ENCODE measurements at places on chromosomes 1 and 21.

DNA sequence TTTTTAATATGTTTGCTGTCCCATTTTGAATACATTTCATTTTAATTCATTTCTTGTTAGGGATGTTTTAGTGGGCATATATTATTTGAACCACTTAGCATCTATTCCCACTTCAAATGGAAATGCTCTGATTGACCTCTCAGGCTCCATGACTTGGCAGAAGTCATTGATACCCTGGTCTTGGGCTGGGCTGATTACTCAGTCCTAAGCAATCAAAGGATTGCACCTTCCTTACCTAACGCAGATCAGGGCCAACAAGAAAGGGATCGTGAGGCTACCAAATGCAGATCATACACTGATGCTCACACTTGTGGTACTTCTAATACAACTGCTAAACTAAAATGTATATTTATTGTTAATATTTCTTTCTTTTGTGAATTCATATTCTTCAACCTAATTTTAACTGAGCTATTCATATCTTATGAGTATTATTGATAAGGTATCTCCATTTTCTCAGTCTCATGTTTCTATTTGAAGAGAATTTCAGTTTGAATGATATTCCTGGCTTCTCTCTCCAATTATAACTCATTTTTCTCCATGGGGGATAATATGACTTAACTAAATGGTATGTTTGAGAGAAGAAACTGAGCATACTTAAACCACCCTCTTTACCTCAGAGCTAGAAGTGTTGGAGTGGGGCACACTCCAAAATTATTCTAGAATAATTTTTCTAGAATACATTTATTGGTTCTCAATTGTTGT is 615.5 kb upstream of the ADAMTS5 start:
- DNase-seq = no peak

DNA sequence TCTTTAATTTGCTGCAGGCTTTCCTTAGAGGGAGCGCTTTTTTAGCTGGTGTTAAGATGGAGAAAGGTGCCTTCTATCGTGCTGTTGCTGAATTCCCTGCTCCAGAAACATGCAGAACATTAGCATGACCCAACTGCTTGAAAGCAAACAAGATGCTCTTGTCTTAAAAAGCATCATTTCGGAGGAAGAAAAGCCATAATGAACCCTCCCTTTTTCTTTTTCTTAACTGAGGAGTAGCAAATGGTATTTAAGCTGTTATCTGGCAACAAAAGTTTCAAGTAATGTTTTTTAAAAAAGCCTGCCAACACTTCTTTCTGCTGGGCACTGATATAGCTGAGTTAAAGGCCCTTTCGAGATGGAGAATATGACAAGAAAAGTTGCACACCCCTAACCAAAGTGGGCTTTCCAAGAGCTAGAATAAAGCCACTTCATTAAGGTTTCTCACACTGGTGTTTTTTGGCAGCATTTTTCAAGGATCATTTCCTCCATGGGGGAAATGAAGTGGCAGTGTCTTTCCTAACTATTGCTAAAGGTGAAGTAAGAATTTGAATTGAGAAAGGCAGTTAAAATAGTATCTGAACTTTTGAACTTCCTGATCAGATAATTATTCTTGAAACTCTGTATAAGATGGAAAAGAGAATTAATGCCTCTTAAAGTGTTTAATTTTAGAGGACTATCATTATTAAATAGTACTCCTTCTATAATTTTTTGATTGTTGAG is 38.8 kb downstream of the ST6GALNAC5 start:
- DNase-seq = no peak

- no peak for DNase-seq
These were observed 2.0 kb downstream of the PYCR2 start for GRCh38 chr1:225921734-225922709.

DNA sequence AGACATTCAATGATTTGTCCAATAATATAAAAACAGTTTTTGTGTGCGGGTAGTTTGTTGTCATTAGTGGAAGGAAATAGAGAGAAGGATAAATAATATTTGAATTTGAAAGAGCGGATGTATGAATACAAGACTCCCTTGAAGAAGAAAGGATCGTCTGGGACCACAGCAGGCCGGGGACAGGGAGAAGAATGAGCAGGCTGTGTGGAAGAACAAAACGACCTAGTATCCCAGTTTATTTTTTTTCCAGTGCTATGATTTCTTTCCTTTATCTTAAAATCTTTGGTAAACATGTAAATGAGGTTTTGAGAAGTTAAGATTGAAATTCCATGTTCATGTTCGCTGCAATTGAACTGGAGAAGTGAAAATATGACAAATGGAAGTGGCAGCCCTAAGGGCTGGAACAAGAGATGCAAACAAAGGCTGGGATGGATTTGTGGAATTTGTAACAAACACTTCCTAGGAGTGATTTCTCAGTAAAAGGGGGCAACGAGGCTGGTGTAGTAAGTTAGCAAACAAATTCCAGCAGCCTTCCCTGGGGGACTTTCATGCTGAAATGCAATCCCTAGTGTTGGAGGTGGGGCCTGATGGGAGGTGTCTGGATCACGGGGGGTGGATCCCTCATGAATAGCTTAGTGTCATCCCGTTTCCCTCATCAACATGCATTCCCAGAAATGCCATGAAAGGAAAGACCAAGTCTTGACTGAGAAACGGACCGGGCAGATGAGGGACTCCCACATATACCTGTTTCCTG is 10.2 kb upstream of the IFI16 start:
- peak; percentile 73 for DNase-seq

GRCh38 chr1:27719286-27720251 is 6.2 kb upstream of the FAM76A start:
- DNase-seq = no peak

DNA sequence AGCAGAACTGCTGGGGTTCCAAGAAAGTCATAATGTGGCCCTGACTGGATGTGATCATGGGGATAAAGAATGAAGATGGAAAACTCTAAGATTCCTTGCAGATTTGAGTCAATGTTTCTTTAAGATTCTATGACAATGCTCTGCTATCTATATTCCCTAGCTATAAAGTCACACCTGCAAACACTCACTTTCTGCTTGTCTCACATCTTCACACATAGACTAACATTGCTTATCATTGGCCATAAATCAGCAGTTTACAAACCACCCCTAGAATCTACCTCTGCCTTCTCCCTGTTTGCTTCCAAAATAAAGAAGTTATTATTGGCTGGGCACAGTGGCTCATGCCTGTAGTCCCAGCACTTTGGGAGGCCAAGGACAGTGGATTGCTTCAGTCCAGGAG is 33.1 kb upstream of the NPL start:
- no peak for DNase-seq

DNA sequence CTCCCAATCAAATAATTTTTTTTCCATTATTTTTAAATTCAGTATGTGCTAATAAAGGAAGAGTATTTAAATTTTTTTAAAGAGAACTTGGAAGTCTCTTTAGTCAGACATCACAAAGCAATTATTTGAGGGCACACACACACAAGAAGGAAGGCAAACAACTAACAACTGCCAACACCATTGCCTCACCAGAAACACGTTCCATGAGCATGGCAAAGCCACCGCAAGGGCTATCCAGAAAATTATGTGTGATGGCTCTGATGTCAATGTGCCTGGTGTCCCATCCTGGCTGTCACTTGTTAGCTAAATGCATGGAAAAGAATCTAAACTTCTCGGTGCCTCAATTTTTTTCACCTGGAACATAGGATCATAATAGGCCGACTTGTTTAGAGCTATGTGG is 262.9 kb downstream of the SEC16B start:
- DNase-seq = no peak

DNA sequence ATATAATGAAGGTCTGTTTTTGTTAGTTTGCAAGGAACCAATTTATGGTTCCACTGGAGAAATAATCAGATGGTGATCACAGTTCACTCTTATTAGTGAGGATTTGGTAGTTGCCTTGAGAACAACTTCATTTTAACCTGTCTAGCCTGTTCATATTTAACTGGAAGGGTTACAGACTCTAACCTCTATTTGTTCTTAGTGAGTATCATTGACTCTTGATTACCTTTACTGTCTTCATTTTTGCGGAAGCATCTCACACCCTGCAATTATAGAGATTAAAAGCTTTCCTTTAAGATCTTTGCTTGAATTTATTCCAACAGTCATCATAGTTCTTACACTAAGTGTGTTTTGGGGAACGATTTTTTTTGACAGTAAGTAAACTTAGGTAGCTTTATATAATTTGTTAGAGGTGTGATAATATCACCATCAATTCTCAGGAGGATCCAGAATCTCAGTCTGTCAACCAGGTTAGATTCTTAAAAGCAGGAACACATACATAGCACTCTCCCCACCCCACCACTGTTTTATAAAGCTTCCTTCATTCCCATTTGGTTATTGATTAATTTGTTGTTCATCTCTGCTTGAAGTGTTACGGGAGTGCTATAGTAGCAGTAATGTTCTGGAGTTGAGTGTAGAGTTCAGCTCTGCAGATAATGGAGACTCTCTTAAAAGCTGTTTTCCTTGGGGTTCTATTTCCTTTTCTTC is 30.1 kb downstream of the B3GALT2 start:
- DNase-seq = no peak

- no peak for DNase-seq
These were observed 2.3 kb downstream of the PAX7 start for GRCh38 chr1:18632783-18633421.

GRCh38 chr21:35095859-35096291 is 46.8 kb upstream of the RUNX1 start:
- no peak for DNase-seq

DNA sequence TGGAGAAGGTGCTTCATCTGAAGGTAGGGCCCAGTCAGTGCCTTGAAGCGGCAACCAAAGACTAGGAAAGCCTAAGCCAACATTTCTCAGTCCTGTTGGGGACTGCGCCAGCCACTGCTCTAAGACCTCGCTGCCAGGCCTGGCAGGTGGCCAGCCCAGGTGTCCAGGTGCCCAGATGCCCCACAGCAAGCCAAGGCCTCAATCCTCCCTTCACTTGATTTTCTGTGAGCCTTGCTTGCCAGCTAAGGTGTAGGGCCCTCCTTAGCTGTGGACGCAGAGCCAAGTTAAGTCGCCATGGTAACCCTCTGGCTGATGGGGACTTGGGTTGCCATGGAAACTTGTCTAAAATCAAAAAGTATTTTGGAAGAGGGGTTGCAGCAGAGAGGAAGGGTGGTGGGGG is 135.0 kb downstream of the NAV1 start:
- no peak for DNase-seq

DNA sequence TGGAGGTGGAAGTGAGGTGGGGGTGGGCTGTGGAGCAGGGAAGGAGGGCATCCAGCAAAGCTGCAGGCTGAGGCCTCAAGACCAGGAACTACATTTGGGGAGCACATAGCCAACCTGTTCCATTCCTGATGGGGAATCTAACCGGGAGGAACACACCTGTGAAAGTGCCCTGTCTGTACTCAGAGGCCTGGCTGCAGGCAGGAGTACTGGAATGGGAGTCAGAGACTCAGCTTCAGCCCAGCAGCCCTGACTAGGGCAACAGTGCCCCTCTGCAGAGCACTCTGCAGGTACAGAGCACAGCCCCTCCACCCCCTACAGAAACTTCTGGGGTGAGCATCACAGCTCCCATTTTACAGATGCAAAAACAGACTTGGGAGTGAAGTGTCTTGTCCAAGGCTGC is 126.4 kb downstream of the DMRTB1 start:
- no peak for DNase-seq

GRCh38 chr1:13762642-13763041 is 62.7 kb downstream of the PRDM2 start:
- DNase-seq = no peak

DNA sequence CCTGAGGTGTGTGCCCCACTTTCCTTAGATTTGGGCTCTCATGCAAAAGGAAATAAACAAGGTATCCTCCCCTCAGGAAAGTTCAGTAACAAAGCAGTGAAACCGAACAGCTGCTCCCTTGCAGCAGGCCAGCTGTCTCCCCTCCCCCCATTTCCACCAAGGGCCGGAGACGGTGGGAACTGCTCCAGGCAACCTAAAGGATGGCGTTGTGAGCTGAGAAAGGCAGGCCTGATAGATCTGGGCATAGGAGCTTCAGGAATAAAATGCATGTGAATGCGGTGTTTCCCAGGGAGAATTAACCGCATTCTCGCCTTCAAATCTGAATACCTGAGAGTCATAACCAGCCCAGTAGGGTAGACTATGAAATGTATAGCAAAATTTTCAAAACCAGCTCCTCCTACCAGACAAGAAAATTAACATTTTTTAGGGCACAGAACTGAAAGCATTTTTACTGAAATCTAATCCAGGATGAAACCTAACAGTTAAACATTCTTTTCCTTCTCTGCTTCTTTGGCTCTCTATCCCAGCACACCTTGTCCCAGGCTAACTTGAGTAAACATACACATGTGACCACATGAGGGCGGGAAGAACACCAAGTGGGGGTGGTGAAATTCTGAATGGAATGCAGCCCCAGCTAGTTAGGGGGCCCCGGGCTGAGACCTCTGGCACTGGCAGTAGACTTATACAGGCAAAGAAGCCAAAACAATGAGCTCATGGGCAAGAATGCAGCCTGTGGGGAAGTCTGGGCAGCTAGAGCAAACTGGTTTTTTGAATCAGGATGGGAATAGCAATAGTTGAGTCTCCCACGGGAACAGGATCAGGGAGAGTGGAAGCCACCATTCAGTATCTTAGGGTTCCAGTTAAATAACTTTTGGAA is 11.5 kb downstream of the MCL1 start:
- peak; percentile 95 for DNase-seq

- DNase-seq = peak; percentile 48
These were observed 176.8 kb downstream of the DISC1 start for GRCh38 chr1:231803353-231803752.

DNA sequence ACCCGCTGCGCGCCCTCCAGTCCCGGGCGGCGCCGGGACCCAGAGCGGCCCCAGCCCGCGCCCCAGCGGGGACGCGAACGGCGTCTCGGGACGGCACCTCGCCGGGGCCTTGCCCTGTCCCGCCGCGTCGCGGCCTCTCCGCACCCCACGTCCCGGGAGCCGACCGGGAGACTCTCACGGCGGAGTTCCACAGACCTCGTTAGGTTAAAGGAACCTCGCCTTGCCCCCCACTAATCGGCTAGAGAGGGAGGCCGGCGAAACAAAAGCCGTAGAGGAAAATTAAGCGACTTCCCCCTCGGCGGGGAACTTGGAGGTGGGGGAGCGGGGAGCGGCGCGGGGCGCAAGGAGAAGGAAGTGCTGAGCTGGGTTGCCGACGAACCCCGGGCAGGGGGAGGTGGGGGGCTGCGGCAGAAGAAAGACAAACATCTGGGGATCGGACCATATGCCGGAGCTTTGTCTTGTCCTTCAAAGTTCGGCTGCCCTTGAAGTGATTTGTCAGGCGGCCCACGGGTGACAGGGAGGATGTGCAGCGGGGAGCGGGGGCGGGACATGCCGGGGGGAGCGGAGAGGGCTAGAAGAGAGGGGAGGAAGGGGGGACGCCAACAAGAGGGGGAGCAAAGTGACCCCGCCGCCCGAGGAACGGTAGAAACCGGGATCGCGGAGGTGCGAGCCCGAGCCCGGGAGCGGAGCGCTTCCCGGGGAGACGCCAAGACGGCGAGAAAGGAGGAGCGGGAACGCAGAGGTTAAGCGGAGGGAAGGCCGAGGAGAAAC is 120.0 kb upstream of the RRP15 start:
- DNase-seq = no peak

- DNase-seq = no peak
These were observed 75.7 kb upstream of the KIF26B start for GRCh38 chr1:245079021-245079609.

DNA sequence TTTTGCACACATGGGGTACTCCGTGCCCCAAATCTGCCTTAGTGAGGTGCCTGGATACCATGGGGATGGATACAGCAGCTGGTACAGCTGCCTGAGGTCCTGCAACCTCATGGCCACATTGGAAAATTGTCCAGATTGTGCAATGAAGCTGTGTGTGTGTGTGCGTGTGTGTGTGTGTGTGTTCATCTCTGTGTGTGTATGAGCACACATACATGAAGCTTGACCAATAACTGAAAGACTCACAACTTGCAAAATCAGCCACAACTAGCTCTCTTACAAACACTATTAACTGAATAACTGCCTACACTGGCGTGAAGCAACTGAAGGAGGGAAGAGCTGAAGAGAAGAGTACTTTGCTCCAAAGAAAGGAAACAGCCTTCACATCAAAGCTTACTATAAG is 78.1 kb downstream of the ERG start:
- DNase-seq = no peak

Measured in gastrocnemius medialis (tissue), 4 donors.